ENCODE measurements at places on chromosomes 5 and 9. TPM values are rescaled to one million over a fixed set of nuclear protein-coding genes. Genes with fewer than 3 reads are reported as not detected.

GRCh38 chr5:140833993-140834392 lies at the start of gene PCDHA7:
TSS of gene PCDHA7 (plus strand) at chr5:140834269. CDS start at chr5:140834384, 115 bp downstream.
- H3K36me3 ChIP-seq, result no peaks in the 10 kb centered on the region
- DNase-seq, result no peak
- no peaks in the 10 kb centered on the region for H3K4me1 ChIP-seq
- H3K4me3 ChIP-seq, result no peak within 1 kb of the TSS
- H3K27ac ChIP-seq, result no peak within 1 kb of the TSS

- H3K4me1 ChIP-seq, result no peaks in the 10 kb centered on the region
- no peak overlapping the region for H3K27ac ChIP-seq
- DNase-seq, result no peak
These were observed 17.3 kb downstream of the USP20 start for GRCh38 chr9:129852579-129852978.

DNA sequence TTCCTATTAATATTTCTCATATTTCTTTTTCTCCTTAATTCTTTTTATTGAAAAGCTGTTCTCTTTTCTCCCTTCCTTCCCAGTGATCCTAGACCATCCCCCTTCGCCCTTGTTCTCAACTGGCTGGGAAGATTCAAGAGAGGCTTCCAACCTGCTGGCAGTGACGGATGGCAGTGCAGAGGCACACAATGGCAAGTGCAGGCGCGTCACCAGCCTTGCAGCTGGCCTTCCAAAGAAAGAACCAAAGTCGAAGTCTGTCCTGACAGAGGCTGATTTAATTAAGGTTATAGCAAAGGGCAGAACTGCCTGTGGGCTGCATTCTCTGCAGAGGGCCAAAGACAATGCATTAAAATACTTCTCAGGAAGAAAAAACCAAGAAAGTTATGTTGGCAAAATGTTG lies 7.4 kb downstream of the CEMIP2 start:
- H3K27me3 ChIP-seq, result no peaks in the 10 kb centered on the region
- H3K36me3 ChIP-seq, result no peaks in the 10 kb centered on the region
- no peak for DNase-seq
- no peaks in the 10 kb centered on the region for H3K4me1 ChIP-seq
- no peak overlapping the region for H3K4me3 ChIP-seq

DNA sequence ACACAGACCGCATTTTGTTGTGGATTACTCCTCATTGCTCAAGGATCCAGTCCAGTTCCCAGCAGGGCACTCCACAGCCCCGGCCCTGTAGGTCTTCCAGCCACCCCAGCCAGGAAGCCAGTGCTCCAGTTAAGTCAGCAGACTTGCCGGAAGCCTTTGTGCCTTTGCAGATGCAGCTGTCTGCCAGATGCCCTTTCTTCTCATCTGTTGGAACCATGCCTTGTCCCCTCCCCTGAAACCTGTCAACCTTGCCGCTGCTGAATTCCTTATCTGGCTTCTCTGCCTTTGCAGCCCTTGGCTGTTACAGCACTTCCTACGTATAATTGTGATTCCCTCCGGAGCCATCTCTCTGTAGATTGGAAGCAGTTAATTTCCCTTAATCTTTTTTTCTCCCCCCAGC lies 28.4 kb downstream of the PSAT1 start:
- H3K27me3 ChIP-seq, result no peaks in the 10 kb centered on the region
- H3K36me3 ChIP-seq, result no peaks in the 10 kb centered on the region

- H3K27ac ChIP-seq, result no peak overlapping the region
- peaks cover 6% of the 10 kb centered on the region for H3K4me1 ChIP-seq
- H3K27me3 ChIP-seq, result no peaks in the 10 kb centered on the region
- no peaks in the 10 kb centered on the region for H3K36me3 ChIP-seq
- peak; percentile 38 for DNase-seq
- no peak overlapping the region for H3K4me3 ChIP-seq
These were observed 3.0 kb downstream of the NOXA1 start for GRCh38 chr9:137426018-137426681.

- H3K4me3 ChIP-seq, result no peak overlapping the region
- DNase-seq, result no peak
- no peaks in the 10 kb centered on the region for H3K36me3 ChIP-seq
- no peaks in the 10 kb centered on the region for H3K27me3 ChIP-seq
These were observed 178.8 kb upstream of the HAPLN1 start for GRCh38 chr5:83899326-83899970.

DNA sequence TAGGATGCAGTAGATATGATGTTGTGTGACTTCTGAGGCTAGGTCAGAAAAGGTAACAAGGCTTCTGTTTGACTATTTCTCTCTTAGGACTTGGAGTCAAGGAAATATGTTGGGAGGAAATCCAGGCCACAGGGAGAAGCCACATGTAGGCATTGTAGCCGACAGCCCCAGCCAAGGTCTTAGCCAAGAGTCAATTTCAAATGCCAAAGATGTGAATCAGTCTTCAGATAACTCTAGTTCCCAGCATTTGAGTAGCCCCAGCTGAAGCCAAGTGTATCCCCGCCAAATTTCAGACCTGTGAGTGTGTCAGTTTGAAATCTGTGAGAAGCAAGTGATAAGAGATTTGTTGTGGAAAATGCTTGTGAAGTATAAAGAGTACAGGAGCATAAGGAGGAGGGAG lies 38.1 kb upstream of the ISL1 start:
- no peaks in the 10 kb centered on the region for H3K36me3 ChIP-seq
- no peaks in the 10 kb centered on the region for H3K4me1 ChIP-seq
- H3K27me3 ChIP-seq, result no peaks in the 10 kb centered on the region
- no peak overlapping the region for H3K27ac ChIP-seq
- no peak for DNase-seq

DNA sequence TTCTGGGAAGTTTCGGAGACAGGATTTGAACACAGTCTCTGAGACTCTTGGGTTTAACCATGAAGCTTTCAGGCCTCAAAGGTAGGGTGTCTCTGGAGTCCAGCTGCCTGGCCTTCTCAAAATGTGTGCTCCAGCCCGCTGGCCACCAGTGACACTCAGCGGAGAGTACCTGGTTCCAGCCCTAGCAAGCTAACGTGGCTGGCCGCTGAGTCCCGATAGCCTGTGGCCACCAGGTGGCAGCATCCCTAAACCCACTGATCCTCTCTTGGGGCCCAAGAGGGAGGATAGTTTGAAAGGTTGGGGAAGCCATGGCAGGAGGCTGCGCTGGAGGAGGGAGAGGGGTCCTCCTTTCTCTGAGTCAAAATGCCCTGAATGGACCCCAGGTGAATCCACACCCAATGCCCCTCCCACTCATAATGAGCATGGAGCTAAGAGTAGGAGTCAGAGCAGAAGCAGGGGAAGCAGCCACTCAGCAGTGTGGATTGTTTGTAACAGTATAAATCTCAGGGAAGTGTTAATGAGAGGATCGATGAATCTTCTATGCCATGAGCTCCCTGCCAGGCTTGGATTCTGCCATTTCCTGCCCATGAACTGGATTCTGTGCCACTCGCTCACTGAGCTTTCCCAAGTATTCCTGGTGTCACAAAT lies 5.4 kb upstream of the TIFAB start:
- peaks cover 3% of the 10 kb centered on the region for H3K4me1 ChIP-seq
- H3K4me3 ChIP-seq, result no peak overlapping the region
- DNase-seq, result peak; percentile 49
- no peaks in the 10 kb centered on the region for H3K36me3 ChIP-seq

DNA sequence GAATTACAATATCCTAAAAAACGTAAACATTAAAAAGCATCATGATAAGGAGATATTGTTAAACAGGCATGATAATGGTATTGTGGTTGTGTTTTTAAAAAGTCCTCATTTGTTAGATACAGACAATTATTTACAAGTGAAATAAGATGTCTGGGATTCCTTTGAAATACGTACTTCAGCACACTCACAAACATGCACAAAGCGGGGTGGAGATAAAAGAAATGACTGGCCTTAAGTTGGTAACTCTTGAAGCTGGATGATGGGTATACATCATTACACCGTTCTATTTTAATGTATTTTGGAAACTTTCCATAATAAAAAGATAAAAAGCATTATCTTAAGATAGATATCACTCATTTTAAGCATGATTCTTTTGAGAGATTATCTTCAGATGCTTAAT lies 1.0 kb downstream of the FAM200C start:
- H3K27ac ChIP-seq, result no peak overlapping the region
- peak overlapping the region; percentile 50 for H3K4me3 ChIP-seq
- H3K36me3 ChIP-seq, result no peaks in the 10 kb centered on the region
- H3K27me3 ChIP-seq, result no peaks in the 10 kb centered on the region
- peaks cover 6% of the 10 kb centered on the region for H3K4me1 ChIP-seq

- no peak overlapping the region for H3K27ac ChIP-seq
- no peak overlapping the region for H3K4me3 ChIP-seq
- DNase-seq, result no peak
These were observed 194.2 kb downstream of the NSG2 start for GRCh38 chr5:174239718-174240117.

GRCh38 chr5:4561403-4561802 lies 578.7 kb upstream of the ADAMTS16 start:
- no peaks in the 10 kb centered on the region for H3K36me3 ChIP-seq
- H3K27ac ChIP-seq, result no peak overlapping the region
- no peak overlapping the region for H3K4me3 ChIP-seq

- H3K4me1 ChIP-seq, result no peaks in the 10 kb centered on the region
- no peak for DNase-seq
- H3K27me3 ChIP-seq, result no peaks in the 10 kb centered on the region
- H3K36me3 ChIP-seq, result no peaks in the 10 kb centered on the region
These were observed 18.1 kb downstream of the NR6A1 start for GRCh38 chr9:124752967-124753366.

GRCh38 chr9:133429641-133430161 lies 7.5 kb downstream of the ADAMTS13 start:
- H3K4me3 ChIP-seq, result no peak overlapping the region
- H3K36me3 ChIP-seq, result no peaks in the 10 kb centered on the region
- no peak for DNase-seq
- H3K27me3 ChIP-seq, result no peaks in the 10 kb centered on the region

- no peaks in the 10 kb centered on the region for H3K27me3 ChIP-seq
- H3K36me3 ChIP-seq, result no peaks in the 10 kb centered on the region
- H3K27ac ChIP-seq, result no peak overlapping the region
These were observed 101.6 kb downstream of the RFK start for GRCh38 chr9:76292658-76293057.

GRCh38 chr5:120254385-120254784 lies 209.7 kb upstream of the PRR16 start:
- H3K4me1 ChIP-seq, result no peaks in the 10 kb centered on the region
- H3K36me3 ChIP-seq, result no peaks in the 10 kb centered on the region
- H3K27ac ChIP-seq, result no peak overlapping the region

DNA sequence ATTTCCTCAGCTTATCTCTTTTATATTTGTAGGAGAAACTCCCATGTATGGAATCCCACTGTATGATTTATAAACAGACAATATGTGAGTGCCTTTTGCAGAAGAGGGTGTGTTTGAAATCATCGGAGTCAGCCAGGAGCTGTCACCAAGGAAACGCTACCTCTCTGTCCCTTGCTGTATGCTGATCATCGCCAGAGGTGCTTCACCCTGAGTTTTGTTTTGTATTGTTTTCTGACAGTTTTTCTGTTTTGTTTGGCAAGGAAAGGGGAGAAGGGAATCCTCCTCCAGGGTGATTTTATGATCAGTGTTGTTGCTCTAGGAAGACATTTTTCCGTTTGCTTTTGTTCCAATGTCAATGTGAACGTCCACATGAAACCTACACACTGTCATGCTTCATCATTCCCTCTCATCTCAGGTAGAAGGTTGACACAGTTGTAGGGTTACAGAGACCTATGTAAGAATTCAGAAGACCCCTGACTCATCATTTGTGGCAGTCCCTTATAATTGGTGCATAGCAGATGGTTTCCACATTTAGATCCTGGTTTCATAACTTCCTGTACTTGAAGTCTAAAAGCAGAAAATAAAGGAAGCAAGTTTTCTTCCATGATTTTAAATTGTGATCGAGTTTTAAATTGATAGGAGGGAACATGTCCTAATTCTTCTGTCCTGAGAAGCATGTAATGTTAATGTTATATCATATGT lies 18.0 kb upstream of the CTSL start:
- peaks cover 9% of the 10 kb centered on the region for H3K4me1 ChIP-seq
- H3K4me3 ChIP-seq, result no peak overlapping the region
- H3K36me3 ChIP-seq, result no peaks in the 10 kb centered on the region
- DNase-seq, result no peak
- no peaks in the 10 kb centered on the region for H3K27me3 ChIP-seq
- H3K27ac ChIP-seq, result no peak overlapping the region

DNA sequence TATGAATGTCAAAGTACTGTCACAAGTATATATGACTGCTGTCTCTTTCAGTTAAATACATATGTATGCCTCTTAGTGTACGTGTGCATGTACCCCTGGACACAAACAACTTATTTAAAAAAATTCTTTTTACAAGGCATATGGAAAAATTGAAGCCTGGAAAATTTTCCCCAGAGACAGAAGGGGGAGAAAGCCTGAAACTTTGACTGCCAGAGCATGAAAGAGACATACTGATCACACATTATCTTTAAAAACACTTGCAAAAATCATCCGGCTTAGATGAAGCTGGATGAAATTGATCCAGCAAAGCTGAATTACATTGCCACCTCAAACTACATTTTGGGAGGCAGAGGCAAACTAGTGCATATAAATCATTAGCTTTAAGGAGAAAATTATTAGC lies 88.0 kb upstream of the NFIB start:
- DNase-seq, result no peak
- no peak overlapping the region for H3K27ac ChIP-seq
- peaks cover 3% of the 10 kb centered on the region for H3K4me1 ChIP-seq
- no peak overlapping the region for H3K4me3 ChIP-seq
- H3K27me3 ChIP-seq, result no peaks in the 10 kb centered on the region

ACOT12 gene
- not detected for total RNA-seq

IL5 gene
- not detected for total RNA-seq

LECT2 gene
- total RNA-seq, result not detected

PTGES gene
- total RNA-seq, result 1.6 TPM

C9orf152 gene
- total RNA-seq, result 0.17 TPM

CD14 gene
- 48.6 TPM for total RNA-seq

PTGDS gene
- 74.8 TPM for total RNA-seq

PCDHGA10 gene
- 9.7 TPM for total RNA-seq

PNPLA7 gene
- 29.3 TPM for total RNA-seq

RASGRF2 gene
- total RNA-seq, result 44.8 TPM

PPP2R2B gene
- not detected for total RNA-seq

PKD2L2 gene
- total RNA-seq, result not detected

HTR1A gene
- not detected for total RNA-seq

GPR151 gene
- total RNA-seq, result not detected

GRXCR2 gene
- not detected for total RNA-seq

All from ovary (tissue), 10 donors.